ENCODE measurements at places on chromosomes 7 and 10. TPM values are rescaled to one million over a fixed set of nuclear protein-coding genes. Genes with fewer than 3 reads are reported as not detected.

LLCFC1 gene
- not detected for total RNA-seq

GALNT17 gene
- total RNA-seq = not detected

IDI2 gene
- total RNA-seq = not detected

NYAP1 gene
- total RNA-seq = 2.6 TPM

CCL24 gene
- total RNA-seq = not detected

NOLC1 gene
- total RNA-seq = 35.6 TPM

UTF1 gene
- total RNA-seq = not detected

OPTN gene
- 87.9 TPM for total RNA-seq

SNX10 gene
- total RNA-seq = 6.2 TPM

SLC16A9 gene
- total RNA-seq = 0.16 TPM

ACSL5 gene
- total RNA-seq = 35.8 TPM

FLNC gene
- total RNA-seq = 69.6 TPM

TAS2R4 gene
- total RNA-seq = 2.1 TPM

TNS3 gene
- 47.3 TPM for total RNA-seq

ZNF488 gene
- 0.13 TPM for total RNA-seq

ACBD7 gene
- 3.1 TPM for total RNA-seq

MCMBP gene
- 41.8 TPM for total RNA-seq

MACC1 gene
- total RNA-seq = not detected

ZNF425 gene
- total RNA-seq = 1.3 TPM

OR9A4 gene
- total RNA-seq = not detected

HDAC9 gene
- 26.3 TPM for total RNA-seq

ZNF716 gene
- total RNA-seq = not detected

GSTK1 gene
- total RNA-seq = 80.7 TPM

PRSS1 gene
- total RNA-seq = not detected

HGF gene
- total RNA-seq = 0.82 TPM

ADAMTS14 gene
- total RNA-seq = under 0.01 TPM

ASZ1 gene
- not detected for total RNA-seq

AKR1C8 gene
- total RNA-seq = 0.16 TPM

COL26A1 gene
- not detected for total RNA-seq

CDK14 gene
- total RNA-seq = 4.3 TPM

NOS3 gene
- 20.9 TPM for total RNA-seq

SPDYE2 gene
- total RNA-seq = not detected

ZNF22 gene
- 35.0 TPM for total RNA-seq

LIPM gene
- not detected for total RNA-seq

JCAD gene
- total RNA-seq = 124 TPM

HK1 gene
- 105 TPM for total RNA-seq

CDCA7L gene
- 60.7 TPM for total RNA-seq

GSTO2 gene
- 0.31 TPM for total RNA-seq

ATOH7 gene
- not detected for total RNA-seq

GGCT gene
- total RNA-seq = 30.6 TPM

EGFR gene
- total RNA-seq = 0.97 TPM

ZDHHC4 gene
- total RNA-seq = 50.6 TPM

ITIH5 gene
- total RNA-seq = 1.8 TPM

Data from bladder microvascular endothelial cell (primary cell).